Suppressor macrophage treated with lipopolysaccharide for 1 hour (primary cell): ENCODE measurements at places on chromosomes 6 and 20.

GRCh38 chr6:161284653-161285052 lies 10.8 kb upstream of the AGPAT4 start:
- no peak for DNase-seq

DNA sequence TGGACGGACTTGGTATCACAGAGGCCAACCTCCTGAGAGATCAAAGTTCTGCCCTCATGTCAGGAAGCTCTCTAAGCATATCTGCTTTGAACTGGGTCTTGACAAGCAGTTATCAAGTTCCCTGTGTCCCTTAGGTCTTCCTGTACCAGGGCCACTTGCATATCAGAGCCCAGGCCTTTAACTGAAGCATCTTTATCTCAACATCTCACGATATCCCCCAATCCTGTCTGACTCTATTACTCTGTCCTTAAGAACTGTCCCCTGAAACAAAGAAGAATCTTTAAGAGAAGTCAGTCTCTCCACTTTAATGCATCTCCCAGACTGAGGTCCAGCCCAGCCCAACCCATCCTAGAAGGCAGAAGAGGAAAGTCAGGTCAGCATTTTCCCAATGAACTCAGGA lies 8.2 kb downstream of the MAS1L start:
- DNase-seq = no peak

DNA sequence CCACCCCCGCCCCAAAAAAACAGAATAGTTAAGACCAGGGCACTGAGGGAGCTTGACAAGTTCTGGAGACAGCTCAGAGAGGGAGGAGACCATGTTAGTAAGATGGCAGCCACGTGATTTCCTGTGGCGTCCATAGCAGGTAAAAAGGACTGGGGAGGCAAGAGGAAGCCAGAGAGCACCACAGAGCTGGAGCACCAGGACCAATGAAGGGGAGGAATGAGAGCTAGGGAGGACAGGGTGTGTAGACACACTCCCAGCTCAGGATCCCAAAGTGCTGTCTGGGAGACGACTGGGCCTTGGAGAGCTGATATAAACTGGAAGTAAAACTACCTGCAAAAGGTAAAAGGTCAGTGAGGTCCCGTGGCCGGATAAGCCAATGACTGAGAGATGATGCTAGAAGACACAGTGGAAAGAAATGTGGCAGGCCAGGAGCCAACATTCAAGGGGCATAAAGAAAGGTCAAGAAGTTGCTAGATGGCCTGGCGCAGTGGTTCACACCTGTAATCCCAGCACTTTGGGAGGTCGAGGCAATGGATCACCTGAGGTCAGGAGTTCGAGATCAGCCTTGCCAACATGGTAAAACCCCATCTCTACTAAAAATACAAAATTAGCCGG lies 39.0 kb downstream of the SLC23A2 start:
- DNase-seq = no peak

- no peak for DNase-seq
Observed at GRCh38 chr20:7993238-7993637, 26.3 kb downstream of the TMX4 start.

DNA sequence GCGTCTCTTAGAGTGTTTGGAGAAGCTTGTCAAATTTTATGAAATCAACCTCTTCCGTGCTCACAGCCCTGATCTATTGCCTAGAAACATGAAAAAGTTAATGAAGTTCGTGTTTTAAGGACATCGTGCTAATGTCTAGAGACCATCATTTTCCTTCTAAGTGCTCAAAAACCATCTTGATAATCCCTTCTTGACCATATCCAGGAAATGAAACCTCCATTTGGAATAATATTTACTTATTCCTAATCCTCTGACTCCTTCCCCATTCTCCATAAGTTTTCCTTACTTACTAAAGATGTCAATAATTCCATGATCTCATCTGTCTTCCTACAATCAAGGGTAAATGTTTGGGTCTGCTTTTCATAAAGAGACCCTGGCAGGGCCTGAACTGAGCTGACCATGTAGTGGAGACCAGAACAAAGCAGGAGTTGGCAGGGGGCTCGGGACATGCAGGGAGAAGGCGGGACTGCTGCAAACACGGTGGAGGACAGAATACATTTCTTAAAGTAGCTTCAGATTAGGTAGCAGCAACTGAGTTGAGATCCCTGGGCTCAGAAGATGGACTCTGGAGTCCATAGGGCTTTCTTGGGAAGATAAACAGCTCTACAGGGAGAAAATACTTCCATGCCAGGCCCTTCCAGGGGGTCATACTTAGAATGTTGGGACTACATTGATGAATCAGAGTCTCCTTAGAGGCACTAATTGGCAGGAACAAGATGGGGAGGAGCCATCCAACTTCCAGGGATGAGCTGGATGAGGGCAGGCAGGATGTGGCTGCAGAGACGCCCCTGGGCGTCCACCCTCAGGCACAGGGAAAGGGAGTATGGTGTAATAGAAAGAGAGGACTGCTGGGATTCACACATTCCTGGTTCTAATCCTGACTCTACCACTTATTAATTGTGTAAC lies 100.7 kb downstream of the RIN2 start:
- DNase-seq = no peak

DNA sequence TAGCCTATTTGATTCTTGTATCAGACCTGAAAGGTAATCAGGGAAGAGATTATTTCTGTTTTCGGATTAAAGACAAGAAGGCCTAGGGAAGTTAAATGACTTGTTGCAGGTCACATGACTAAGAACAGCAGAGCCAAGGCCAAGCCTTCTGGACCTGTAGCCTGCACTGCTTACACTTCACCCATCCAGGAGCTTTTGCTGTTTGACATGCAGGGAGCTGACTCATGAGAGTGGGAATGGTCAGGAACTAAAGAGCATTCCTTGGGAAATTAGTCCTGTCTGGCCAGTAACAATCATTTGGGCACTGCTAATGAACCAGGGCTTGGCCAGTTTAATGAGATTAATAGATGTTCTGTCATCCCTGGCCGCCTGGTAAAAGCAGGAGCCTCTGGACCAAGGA lies 46.8 kb downstream of the EIF2S2 start:
- no peak for DNase-seq

DNA sequence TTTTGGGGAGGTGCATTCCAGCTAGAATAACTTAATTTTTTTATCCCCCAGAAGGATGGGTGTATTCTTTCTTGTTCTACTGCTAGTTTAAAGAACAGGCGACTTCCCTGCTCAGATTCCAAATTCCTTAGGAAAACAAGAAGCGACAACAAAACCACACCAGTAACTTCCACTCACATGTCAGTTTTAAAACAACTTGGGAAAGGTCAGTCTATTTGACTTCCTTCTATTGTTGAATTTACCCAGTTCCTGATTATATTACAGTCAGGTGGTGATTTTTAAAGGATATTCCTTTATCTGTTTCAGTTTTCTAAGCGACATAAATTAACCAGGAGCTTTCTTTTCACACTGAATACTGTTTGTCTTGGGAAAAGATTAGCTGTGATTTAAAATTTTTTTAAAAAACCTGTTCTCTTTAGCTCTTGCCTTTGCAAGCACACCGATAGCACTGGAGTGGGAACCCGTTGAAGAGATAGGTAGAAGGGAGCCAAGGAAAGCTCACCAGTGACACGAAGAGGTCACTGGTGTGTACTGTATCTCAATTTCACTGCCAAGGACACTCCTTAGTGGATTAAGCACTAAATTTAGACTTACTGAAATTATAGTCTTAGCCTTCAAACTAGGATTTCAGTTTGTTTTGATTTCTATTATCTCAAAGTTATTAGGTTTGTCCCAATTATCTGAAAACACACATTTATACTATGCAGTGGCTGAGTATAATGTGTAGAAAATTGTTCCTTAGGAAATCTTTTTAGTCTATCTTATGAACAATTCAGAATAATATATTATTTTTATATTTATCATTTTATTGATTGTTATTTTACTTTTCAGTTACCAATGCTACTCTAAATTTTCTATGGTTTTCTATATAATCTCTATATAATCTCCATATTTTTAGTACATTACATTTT lies 22.3 kb downstream of the MARCKS start:
- peak; percentile 74 for DNase-seq

DNA sequence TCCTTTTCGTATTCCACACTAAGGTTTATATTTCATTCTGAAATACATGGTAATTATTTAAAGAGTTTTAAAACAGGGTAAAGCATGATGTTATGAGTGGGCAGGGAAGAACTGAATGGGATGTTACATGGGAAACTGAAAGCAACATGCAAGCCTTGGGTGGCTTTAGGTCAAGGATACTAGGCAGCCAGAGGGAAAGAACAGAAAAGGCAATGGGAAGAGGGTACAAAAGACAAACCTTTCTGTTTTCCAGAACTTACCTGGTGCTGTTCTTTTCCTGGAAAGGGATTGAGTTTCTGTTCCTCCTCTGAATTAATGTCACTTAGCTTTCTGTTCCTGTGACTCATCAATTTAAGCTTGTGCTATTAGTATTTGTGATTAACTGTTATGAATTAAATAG lies 71.2 kb upstream of the SMIM8 start:
- no peak for DNase-seq

DNA sequence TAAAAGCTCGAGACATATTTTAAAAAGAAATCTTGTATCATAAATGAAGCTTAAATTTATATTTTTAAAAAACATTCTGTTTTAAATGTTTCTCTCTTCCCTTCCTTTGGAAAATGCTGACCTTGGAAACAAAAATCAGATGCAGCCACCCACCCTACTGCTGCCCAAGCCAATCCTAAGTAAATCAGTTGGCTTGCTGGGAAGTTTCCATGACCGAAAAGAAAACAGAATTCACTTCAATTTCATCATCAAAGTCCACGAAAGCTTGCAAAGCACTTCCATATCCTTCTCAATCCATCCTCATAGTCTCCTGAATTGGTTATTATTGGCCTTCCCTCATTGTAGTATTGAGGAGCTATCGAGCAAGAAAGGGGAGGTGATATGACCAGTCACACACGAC lies 80.1 kb downstream of the PLCG1 start:
- DNase-seq = no peak
